Caco-2 (cell line): ENCODE measurements at places on chromosomes 2 and 18. TPM values are rescaled to one million over a fixed set of nuclear protein-coding genes. Genes with fewer than 3 reads are reported as not detected.

DNA sequence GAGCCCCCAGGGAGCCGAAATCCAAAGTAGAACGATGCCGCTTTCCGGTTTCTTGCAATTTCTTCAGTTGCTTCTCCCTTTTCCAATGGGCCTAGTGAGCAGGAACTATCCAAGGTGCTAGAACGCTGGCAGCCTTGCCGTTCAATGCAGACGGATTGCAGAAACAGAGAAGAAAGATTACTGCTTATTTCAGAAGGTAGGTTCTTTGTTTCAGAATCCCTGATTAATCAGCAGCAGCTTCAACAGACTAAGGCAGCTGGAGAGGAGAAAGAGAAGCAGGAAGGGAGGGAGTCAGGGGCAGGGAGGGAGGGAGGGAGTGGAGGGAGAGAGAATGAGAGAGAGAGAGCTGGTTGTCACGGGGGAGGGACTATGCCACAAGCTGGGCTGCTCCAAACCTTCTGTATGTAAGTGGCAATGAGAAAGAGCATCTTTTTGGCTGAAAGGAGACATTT lies 576 bp downstream of the NYAP2 start:
- no peaks in the 10 kb centered on the region for H3K36me3 ChIP-seq
- no peaks in the 10 kb centered on the region for H3K27me3 ChIP-seq
- no peak overlapping the region for H3K27ac ChIP-seq
- DNase-seq: no peak
- no peak overlapping the region for H3K4me3 ChIP-seq
- no peaks in the 10 kb centered on the region for H3K4me1 ChIP-seq

- no peak overlapping the region for H3K4me3 ChIP-seq
- H3K27ac ChIP-seq: no peak overlapping the region
- no peaks in the 10 kb centered on the region for H3K27me3 ChIP-seq
- H3K36me3 ChIP-seq: no peaks in the 10 kb centered on the region
- H3K4me1 ChIP-seq: no peaks in the 10 kb centered on the region
- DNase-seq: no peak
Measured at GRCh38 chr2:104547221-104547620, 306.7 kb upstream of the POU3F3 start.

The CHRND gene
- not detected in 2 replicates for total RNA-seq

GRCh38 chr2:32418778-32419177 lies 62.0 kb downstream of the BIRC6 start:
- H3K4me3 ChIP-seq: no peak overlapping the region
- no peak for DNase-seq
- no peak overlapping the region for H3K27ac ChIP-seq
- H3K4me1 ChIP-seq: no peaks in the 10 kb centered on the region
- H3K27me3 ChIP-seq: no peaks in the 10 kb centered on the region

DNA sequence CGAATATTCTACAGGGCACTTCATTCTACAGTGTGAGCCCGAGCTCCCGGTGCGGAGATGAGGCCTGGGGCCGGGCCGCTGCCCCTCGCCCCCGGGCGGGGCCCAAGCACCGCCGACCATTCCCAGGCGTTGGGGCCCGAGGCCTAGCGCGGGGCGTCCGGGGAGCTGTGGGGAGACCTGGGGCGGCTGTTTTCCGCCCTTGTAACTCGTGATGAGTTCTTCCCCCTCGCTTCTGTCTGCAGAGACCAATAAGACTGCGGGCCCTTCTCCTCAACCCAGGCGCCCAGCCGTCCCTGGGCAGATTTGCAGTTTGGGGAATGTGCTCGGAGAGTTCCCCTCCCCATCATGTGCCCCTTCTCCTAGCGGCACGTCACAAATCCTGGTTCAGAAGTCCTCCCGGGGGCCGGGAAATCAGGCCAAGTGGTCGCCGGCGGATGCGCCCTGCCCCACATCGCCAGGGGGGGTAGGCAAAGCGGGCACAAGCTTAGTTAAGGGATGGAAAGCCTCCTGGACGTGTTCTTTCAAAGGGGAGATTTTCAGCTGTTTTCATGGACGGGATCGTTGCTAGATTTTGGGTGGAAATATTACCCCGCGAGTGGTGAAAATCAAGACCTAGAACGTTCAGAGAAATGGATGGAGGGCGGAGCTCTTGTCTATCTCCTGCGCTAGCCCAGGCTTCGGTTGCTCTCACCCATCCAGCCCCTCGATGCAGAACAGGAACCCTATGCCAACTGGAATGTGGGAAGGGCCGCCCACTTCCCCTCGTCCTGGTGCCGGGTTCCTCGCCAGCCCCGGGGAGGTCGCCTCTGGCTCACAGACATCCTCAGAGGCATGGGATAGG lies 18.8 kb upstream of the HAAO start:
- peak; percentile 57 for DNase-seq
- H3K4me1 ChIP-seq: peaks cover 5% of the 10 kb centered on the region; the same call in 1 of the 2 replicates
- H3K27me3 ChIP-seq: no peaks in the 10 kb centered on the region
- H3K36me3 ChIP-seq: no peaks in the 10 kb centered on the region

GRCh38 chr2:168687314-168687713 lies 115.1 kb upstream of the NOSTRIN start:
- no peaks in the 10 kb centered on the region for H3K36me3 ChIP-seq
- H3K27me3 ChIP-seq: no peaks in the 10 kb centered on the region
- H3K27ac ChIP-seq: no peak overlapping the region
- H3K4me3 ChIP-seq: no peak overlapping the region

The ACOXL gene
- 2.6 and 2.9 TPM in 2 replicates for total RNA-seq

GRCh38 chr2:126686841-126687485 lies 31.0 kb downstream of the GYPC start:
- H3K27ac ChIP-seq: no peak overlapping the region
- no peak for DNase-seq
- no peaks in the 10 kb centered on the region; the same call in 1 of the 2 replicates for H3K27me3 ChIP-seq
- no peak overlapping the region for H3K4me3 ChIP-seq
- H3K36me3 ChIP-seq: no peaks in the 10 kb centered on the region
- H3K4me1 ChIP-seq: no peaks in the 10 kb centered on the region

GRCh38 chr2:193743089-193743488 lies 1548.4 kb upstream of the TMEFF2 start:
- H3K36me3 ChIP-seq: no peaks in the 10 kb centered on the region
- H3K27me3 ChIP-seq: no peaks in the 10 kb centered on the region
- no peak overlapping the region for H3K4me3 ChIP-seq
- H3K27ac ChIP-seq: no peak overlapping the region
- no peaks in the 10 kb centered on the region for H3K4me1 ChIP-seq

The RPE gene
- total RNA-seq: 91.1 and 92.9 TPM in 2 replicates

GRCh38 chr2:74538881-74539339 lies 9.2 kb downstream of the HTRA2 start:
- DNase-seq: no peak
- no peaks in the 10 kb centered on the region for H3K27me3 ChIP-seq
- H3K27ac ChIP-seq: no peak overlapping the region
- H3K36me3 ChIP-seq: no peaks in the 10 kb centered on the region
- no peak overlapping the region for H3K4me3 ChIP-seq
- no peaks in the 10 kb centered on the region; the same call in 1 of the 2 replicates for H3K4me1 ChIP-seq

GRCh38 chr18:39784541-39784940 lies 2170.5 kb upstream of the PIK3C3 start:
- H3K27me3 ChIP-seq: no peaks in the 10 kb centered on the region
- no peak overlapping the region for H3K4me3 ChIP-seq
- no peak overlapping the region for H3K27ac ChIP-seq
- H3K36me3 ChIP-seq: no peaks in the 10 kb centered on the region
- no peaks in the 10 kb centered on the region for H3K4me1 ChIP-seq

GRCh38 chr18:52394602-52395001 lies 54.6 kb downstream of the DCC start:
- no peaks in the 10 kb centered on the region for H3K4me1 ChIP-seq
- H3K27ac ChIP-seq: no peak overlapping the region
- no peak overlapping the region for H3K4me3 ChIP-seq
- H3K27me3 ChIP-seq: no peaks in the 10 kb centered on the region
- DNase-seq: no peak

DNA sequence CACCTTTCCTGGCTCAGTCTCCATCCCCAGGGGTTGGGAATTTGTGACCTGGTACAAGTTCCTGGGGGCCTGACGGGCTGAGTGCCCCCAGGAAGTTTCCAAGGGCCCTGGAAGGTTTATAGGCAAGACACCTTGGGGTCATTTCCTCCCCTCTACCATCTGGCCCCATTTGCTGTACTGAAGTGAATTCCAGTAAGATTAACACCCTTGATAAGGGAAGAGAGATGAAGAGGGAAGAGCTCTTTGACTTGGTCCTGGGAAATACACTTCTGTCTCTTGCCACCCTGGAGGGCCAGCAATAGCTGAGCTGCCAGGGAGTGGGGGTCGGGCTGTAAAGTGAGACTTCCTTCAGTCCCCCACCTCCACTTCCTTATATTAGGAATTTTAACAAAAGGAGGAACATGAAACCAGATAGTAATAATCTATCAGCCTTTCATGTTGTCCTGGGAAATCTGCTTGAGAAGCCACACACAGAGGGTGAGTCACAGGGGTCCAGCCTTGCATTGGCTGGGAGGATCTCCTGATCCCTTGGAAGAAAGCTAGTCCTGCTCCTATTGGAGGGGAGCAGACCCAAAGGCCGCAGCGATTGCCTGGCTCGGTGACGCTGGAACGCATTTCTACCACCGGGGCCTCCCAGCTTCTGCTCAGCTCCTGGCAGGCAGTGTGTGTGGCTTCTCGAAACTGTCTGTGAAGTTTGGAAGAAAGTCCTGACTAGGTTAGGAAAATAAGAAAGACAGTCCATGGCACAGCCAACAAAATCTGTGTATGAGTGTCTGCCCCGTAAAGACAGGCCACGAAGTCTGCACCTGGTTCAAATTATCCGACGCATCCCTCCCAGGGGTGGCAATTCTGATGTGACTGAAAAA lies 87.3 kb downstream of the ACAA2 start:
- H3K4me3 ChIP-seq: no peak overlapping the region
- no peaks in the 10 kb centered on the region for H3K27me3 ChIP-seq
- DNase-seq: peak; percentile 90
- peak overlapping the region; percentile 95 for H3K27ac ChIP-seq
- no peaks in the 10 kb centered on the region for H3K36me3 ChIP-seq

DNA sequence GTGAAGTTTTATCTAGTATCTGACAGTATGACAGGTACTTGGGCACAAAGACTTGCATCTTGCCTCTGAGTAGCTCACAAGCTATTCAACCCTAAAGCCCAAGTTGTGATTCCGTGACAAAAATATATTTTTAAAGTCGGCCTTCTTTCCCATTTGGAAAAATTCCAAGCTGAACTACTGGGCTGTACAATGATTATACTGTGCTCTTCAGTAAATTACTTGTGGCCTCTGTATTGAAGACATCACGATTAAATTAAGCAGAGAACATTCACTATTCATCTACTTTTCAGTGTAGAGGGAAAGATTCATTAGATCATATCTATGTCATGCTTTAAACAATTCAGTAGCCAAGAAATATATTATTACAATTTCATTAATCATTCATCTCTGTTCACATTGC lies 282.2 kb downstream of the CDH2 start:
- H3K36me3 ChIP-seq: no peaks in the 10 kb centered on the region
- H3K4me3 ChIP-seq: no peak overlapping the region
- H3K27me3 ChIP-seq: no peaks in the 10 kb centered on the region
- no peak overlapping the region for H3K27ac ChIP-seq
- H3K4me1 ChIP-seq: no peaks in the 10 kb centered on the region

- DNase-seq: no peak
- peaks cover 17% of the 10 kb centered on the region for H3K4me1 ChIP-seq
- H3K27me3 ChIP-seq: no peaks in the 10 kb centered on the region
- H3K36me3 ChIP-seq: no peaks in the 10 kb centered on the region; the same call in 1 of the 2 replicates
Measured at GRCh38 chr2:163345795-163346573, 389.8 kb downstream of the FIGN start.

The RRM2 gene
- 160 and 169 TPM in 2 replicates for total RNA-seq

GRCh38 chr2:148720501-148721001 lies 76.0 kb downstream of the EPC2 start:
- DNase-seq: no peak
- H3K27ac ChIP-seq: peak overlapping the region; percentile 61
- H3K4me3 ChIP-seq: no peak overlapping the region
- no peaks in the 10 kb centered on the region for H3K36me3 ChIP-seq
- no peaks in the 10 kb centered on the region for H3K27me3 ChIP-seq
- H3K4me1 ChIP-seq: peaks cover 42% of the 10 kb centered on the region

- H3K27me3 ChIP-seq: no peaks in the 10 kb centered on the region
- no peak overlapping the region for H3K27ac ChIP-seq
- H3K4me1 ChIP-seq: no peaks in the 10 kb centered on the region
- DNase-seq: no peak
- H3K4me3 ChIP-seq: no peak overlapping the region
Measured at GRCh38 chr2:22798386-22798785, 586.6 kb upstream of the KLHL29 start.

The GALNT3 gene
- 17.2 and 19.0 TPM in 2 replicates for total RNA-seq
